ENCODE measurements at places on chromosomes 2 and 18. TPM values are rescaled to one million over a fixed set of nuclear protein-coding genes. Genes with fewer than 3 reads are reported as not detected.

- no peak for DNase-seq
These were observed 68.5 kb upstream of the ITGA6 start for GRCh38 chr2:172358691-172359556.

Gene LOXHD1
- total RNA-seq: not detected

- no peak for DNase-seq
These were observed 126.9 kb downstream of the NFATC1 start for GRCh38 chr18:79522451-79523205.

Gene CCDC68
- total RNA-seq: 64.8 TPM

- no peak for DNase-seq
These were observed 30.1 kb upstream of the LIPG start for GRCh38 chr18:49531678-49532153.

- DNase-seq: no peak
These were observed 37.8 kb upstream of the KCNF1 start for GRCh38 chr2:10873790-10874437.

DNA sequence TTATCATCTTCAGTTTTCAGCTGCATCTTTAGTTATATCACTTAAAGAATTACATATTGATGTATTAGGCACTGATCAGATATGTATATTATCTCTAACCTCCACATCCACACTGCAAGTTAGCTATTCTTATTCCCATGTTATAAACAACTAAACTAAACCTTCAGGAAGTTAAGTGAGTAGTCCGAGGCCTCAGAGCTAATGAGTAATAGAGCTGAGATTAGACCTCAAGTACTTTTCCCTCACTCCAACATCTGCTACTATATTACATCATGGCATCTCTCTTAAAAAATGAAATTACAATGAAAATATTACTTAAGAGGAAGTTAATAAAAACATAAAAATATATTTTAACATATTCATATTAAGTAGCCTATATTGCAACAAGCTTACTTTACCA lies 183.6 kb upstream of the MAP2 start:
- no peak for DNase-seq

Gene GKN2
- 1.6 TPM for total RNA-seq

DNA sequence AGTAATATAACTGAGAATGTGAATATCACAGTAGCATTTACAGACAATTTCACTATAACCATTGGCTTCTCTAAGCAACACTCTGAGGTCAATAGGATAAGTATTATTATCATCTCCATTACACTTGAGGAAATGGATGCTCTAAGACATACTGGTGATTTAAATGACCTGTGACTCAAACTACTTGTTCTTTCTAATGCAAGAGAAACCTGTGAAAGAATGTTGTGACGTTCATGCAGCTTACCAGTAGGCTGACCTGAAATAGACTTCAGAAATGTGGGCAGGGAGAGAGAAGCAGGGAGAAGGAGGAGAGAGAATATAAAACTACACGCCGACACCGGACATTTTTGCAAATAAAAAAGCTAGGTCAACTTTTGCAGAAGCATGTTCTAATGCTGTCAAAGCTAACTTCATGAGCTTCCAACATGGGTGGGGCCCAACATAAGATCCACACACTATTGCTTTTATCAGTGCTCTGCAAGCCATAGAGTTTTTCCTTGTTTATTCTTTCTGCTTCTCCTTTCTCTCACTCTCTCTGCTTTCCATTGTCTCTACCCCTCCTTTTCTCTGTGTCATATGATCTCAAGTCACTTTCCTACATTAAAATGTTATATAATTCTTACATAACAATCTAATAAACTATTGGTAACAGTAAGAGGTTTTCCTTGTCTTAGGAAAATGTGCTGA lies 217.6 kb upstream of the FN1 start:
- no peak for DNase-seq

Gene POMC
- not detected for total RNA-seq

DNA sequence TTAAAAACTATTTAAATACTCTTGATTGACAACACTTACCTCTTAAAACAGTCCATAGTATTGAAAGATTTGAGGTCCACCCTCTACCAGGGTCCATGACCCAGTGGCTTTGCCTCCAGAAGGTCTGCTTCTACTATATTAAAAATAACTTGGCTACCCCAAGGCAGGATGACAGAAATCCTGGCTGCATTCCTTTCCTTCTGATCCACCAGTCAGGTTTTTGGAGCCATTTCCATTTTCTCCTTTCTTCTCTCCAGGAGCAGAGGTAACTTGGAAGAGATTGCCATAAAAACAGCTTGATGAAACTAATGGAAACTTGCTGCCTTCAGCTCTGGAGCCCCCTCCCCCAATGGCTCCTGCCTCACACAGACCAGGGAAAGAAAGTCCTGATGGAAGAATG lies 2.6 kb upstream of the FAM171B start:
- DNase-seq: no peak

DNA sequence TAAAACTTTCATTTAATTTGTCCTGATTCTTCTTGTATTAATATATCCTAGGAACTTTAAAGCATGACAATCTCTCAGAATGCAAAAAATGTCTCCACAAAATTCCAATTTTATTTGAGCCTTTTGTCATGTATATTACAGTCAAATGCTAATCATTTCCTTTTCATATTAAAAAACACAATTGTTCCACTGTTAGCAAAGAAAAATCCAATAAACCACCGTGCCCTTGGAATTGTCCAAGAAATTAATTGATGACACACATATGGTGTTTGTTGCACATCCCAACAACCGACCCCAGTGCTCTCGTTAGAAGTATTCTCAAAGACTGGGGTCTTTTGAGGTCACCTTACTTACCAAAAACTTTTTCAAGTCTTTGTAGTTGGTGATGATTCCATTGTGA lies 28.1 kb downstream of the GFPT1 start:
- DNase-seq: no peak

DNA sequence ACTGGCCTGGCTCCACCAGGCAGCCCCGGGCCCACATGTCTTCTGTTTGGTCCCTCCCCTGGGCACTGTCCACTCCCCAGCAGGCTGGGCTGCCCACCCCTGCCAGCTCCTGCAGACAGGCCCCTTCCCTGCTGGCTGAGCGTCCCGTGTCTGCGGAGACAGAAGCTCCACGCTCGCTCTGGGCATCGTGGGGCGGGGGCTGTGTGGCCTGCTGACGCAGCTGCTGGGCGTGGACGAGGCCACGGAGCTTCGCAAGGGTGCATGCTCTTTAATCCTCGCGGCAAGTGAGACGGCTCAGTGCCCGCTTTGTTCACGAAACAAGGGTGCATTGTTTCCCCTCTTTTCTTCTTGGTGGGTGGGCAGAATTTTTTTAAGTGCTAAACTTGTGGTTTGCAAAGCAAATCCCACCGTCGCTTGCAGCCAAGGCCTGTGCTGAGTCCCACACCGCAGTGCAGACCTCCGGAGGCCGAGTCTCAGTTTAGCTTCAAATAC lies 132.8 kb upstream of the CTDP1 start:
- DNase-seq: no peak

GRCh38 chr2:8565399-8566154 lies 116.3 kb upstream of the ID2 start:
- no peak for DNase-seq

Gene PPP3R1
- total RNA-seq: 39.3 TPM

DNA sequence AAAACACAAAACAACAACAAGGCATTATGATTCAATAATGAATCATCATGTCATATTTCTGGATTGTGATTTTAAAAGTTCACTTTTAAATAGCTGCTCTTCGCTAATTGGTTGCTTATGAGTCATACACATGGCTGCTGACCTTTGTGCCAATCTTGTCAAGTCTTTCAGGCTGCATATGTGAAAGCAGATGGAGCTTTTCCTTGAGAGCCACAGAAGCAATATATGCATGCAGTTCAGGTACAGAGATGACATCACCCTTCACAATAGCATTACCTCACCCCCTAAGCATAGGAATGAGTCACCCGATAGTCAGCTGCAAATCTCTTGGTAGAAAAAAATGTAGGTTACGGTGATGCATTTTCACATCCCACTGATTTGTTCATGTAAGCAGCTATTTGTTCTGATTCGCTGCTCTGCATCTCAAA lies 27.2 kb downstream of the EIF2AK3 start:
- DNase-seq: peak; percentile 67

- no peak for DNase-seq
These were observed 9.1 kb upstream of the ARID5A start for GRCh38 chr2:96527286-96528005.

Gene APLF
- 0.46 TPM for total RNA-seq

DNA sequence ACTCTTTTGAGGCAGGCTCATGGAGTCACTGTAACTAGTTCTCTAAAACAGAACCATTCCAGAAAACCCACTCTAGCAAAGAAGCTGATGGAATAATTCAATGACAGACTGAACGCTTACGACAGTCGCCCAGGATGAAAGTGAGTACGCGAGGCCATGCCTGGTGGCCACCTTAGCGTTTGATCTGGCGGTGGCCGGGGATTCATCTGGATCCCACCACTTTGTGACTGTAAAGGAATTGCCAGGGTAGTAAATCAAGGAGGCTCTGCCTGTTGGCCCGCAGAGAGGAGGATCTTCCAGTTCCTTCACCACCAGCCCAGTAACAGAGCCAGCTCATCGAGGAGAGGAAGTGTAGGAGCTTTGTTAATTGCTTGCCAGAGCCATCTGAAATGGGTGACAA lies 34.6 kb downstream of the GREB1 start:
- no peak for DNase-seq

Gene MRPL30
- 119 TPM for total RNA-seq

All from NCI-H460 (cell line).